ENCODE measurements at places on chromosomes 6 and 20. TPM values are rescaled to one million over a fixed set of nuclear protein-coding genes. Genes with fewer than 3 reads are reported as not detected.

Gene FAXC
- 0.42 TPM for total RNA-seq

Gene RHAG
- total RNA-seq = 0.97 TPM

Gene CYP24A1
- not detected for total RNA-seq

Gene HLA-DQB1
- 4.6 TPM for total RNA-seq

Gene GJA1
- total RNA-seq = 218 TPM

DNA sequence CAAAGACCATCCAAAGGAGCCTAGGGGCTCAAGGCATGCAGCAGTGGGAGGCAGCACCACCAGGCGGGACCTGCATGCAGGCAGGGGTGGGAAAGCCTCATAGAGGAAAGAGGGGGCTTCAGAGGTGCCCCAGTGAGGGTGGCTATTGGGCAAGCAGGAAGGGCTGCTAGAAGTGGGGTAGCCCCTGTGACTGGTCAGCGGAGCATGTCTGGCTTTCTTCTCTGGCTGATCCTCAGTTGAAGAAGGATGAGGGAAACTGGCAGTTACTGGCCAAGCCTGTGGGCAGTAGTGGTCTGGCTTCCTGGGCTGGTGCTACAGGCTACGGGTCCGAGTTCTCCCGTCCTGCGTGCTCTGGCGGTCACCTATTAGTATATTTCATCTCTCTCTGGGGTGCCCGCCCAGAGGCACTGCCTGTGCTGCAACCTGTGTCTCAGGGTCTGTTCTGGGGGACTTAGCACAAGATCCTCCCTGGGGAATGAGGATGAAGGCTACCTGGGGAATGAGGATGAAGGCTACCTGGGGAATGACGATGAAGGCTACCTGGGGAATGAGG is 35.9 kb upstream of the CST7 start:
- no peak for DNase-seq

- DNase-seq = no peak
These were observed 34.3 kb downstream of the RPRD1B start for GRCh38 chr20:38067717-38068365.

- DNase-seq = no peak
These were observed 132.1 kb upstream of the SALL4 start for GRCh38 chr20:51934301-51935002.

GRCh38 chr20:16018881-16019280 is 554.4 kb downstream of the KIF16B start:
- DNase-seq = no peak

GRCh38 chr20:35991142-35991771 is 22.9 kb downstream of the CNBD2 start:
- no peak for DNase-seq

DNA sequence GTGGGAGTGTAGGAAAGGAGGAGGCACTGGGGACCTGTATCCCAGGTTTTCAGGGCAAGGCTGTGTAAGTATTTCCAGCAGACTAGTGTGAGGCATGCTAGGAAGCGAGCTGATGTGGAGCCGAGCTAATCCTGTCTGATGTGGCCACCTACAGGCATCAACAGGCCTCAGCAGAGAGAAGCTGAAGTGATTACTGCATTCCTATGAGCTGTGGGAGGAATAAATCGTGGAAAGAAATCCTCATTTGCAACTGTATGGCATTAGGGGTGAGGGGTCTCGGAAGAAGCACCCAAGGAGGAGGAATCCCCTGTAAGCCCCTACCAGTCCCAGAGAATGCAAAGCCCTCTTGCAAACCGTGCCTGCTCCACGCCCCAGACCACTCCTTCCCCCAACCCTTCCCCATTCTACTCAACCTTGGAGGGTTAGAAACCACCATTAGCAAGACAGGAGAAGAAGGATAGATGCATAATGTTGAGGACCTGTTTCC is 41.6 kb downstream of the C6orf15 start:
- DNase-seq = peak; percentile 41

DNA sequence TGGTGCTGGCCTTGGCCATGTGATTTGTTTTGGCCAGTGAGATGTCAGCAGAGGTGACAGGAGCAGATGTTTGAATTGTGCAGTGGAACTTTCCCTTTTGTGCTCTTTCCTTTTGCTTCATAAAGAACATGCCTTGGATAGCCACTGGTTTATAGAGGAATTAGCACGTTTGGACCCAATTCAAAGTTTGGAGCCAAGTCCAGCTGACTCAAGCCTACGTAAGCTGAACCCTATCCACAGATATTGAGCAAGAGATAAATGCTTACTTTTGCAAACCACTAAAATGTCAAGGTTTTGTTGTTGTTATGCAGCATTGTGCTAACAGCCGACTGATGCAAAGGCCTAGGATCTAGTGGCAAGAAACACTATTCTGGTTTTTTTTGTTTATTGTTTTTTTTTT is 230.9 kb upstream of the CITED2 start:
- no peak for DNase-seq

DNA sequence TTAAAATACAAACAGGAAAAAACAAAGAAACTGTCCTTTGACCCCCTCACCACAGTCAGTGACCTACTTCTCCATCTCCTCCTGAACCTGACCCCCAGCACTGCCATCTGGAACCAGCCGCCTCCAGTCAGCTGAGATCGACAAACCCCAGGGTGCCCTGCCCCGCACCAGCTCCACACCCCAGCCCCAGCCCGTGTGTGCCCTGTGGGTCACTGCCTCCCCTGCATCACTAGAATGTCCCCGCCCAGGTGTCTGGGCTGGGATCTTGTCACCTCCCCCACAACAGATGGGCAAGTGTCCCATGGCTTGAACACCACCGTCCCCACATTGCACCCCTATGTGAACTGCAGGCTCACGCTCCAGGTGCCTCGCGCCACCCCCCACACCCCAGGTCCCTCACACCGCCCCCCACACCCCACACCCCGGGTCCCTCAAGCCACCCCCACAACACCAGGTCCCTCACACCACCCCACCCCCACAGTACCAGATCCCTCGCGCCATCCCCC is 13.3 kb downstream of the TAF4 start:
- DNase-seq = no peak

DNA sequence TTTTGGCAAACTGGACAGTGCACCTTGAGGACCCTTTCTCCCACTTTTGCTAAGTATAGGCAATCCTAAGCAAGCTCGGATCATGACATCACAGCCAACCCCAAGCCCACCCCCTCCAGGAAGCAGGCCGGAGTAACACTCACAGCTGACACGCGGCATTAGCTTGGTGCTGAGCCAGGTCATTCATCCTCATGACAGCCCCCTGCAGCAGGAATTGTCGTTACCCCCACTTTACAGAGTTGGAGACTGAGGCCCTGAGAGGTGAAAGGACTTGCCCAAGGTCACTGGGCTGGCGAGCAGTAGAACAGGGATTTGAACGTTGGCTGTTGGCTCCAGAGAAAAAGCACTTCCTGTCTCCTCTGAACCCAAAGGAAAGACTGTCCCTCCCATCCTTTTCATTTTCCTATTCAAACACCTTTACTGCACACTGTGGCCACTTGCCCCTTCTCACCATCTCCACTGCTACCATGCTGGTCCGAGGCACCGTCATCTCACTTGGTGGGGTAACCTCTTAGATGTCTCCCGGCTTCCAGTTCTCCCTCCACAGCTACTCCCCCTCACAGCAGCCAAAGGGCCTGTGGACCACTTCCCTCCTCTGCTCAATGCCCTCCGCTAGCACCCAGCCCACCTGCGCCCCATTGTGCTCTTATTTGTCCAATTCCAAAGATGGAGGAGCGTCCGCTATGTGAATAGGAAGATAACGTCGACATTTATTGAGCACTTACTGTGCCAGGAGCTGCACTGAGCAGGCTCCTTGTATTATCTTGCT is 84.7 kb downstream of the PREX1 start:
- no peak for DNase-seq

DNA sequence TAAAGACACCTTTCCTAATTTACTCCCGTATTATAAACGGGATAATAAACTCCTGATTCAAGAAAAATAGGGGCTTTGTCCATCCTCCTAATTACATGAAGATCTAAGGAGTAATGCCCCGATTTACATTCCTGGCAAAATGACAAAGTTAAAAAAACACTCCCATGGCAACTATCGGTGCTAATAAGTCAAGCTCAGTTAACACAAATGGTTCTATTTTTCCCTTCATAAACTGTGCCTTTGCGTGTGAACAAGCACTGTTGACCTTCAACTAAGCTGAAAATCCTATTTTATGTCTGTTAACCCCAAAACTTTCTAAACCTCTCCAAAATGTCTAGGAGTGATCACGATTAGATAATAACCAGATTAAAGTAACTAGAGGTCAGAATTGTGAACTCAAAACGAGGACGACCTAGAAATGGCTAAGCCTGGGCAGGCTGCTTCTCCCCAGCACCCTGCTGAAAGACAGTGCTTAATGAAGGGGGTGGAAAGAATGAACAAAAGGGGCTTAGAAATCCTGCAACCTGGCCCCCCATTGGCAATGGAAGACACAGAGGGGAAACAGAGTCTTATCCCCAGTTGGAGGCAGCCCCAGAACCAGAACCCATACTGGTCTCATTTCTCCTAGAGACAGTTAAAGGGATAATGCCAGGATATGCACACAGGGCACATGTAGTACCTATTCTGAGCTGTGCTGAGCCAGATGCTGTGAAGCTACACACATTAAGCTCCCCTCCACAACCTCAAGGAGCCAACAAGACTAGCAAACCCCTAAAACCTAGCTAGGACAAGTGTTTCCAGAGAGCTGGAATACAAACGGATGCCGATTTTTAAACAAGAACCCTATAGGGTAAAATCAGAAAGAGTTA is 23.0 kb downstream of the SLC23A2 start:
- DNase-seq = no peak

DNA sequence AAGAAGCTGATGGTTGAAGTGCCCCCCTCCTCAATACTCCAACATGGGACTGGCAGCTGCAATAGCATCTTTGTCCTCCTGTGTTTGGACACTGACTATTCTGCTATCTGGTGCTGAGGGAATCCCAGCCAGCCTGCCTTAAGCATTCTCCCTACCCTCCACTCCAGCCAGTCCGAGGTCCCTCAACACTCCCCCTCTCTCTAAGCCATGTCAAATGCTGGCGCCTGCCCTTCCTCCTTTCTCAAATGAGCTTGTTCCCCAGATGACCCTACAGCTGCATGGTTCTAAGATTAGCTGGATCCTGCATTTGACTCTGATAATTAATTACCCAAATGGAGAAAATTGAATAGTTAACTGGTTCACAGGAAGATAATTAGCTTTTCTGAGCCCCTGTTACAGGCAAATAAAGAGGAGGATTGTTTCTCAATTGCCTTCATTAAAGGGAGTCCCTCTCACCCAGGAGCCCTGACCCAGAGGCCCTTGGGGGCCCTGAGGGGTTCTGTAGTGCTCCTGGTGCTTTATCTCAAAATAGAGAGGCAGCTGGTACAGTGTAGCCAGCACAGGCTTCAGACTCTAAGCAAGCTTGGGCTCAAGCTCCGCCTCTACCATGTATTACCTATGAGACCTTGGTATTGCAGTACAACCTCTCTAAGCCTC is 37.9 kb upstream of the CHD6 start:
- DNase-seq = no peak

DNA sequence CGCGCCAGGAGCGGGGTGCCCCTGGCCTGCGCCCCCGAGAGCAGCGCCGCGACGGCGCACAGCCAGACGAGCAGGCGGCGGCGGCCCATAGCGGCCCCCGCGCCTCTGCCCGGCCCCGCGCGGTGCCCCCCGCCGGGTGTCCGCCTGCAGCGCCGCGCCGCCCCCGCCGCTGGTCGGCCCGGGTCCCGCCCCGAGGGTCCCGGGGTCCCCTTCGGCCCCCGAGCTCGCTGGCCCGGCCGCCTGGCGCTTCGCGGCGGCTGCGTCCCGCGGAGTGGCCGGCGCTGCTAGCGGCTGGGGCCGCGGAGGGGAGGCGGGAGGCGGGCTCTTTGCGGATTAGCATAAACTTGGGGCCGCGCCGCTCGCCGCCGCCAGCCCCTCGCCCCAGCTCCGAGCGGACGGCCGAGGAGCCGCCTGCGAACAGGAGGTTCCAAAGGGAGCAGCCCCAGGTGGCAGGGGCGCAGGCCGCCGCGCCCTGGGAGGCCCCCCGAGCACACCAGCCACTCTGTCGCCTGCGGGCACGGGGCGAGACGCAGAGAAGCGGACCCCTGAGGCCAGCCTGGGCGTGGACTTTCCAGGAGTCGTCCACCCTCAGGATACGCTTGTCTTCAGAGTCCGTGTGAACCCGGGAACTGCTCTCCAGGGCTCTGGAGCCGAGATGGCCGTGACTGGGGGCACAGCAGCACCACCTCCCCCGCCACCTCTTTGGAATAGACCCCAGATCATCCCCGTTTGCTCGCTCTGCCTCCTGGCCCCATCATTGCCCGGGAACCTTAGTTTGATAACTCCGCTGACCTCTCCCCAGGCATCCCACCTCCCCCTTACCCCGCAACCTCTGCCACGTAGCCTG is at the start of gene EMILIN3:
EMILIN3 (minus strand) TSS at position 273 of the 847 bp plus-strand sequence; CDS start at position 89, 184 bp downstream.
- no peak for DNase-seq

- no peak for DNase-seq
These were observed 33.1 kb upstream of the FAM135A start for GRCh38 chr6:70380252-70380651.
